ENCODE measurements at places on chromosomes 12 and 14. TPM values are rescaled to one million over a fixed set of nuclear protein-coding genes. Genes with fewer than 3 reads are reported as not detected.

Gene DCN
- 4,723 TPM for polyA plus RNA-seq

Gene UNC79
- polyA plus RNA-seq = 0.04 TPM

Gene SYNE3
- polyA plus RNA-seq = 4.4 TPM

DNA sequence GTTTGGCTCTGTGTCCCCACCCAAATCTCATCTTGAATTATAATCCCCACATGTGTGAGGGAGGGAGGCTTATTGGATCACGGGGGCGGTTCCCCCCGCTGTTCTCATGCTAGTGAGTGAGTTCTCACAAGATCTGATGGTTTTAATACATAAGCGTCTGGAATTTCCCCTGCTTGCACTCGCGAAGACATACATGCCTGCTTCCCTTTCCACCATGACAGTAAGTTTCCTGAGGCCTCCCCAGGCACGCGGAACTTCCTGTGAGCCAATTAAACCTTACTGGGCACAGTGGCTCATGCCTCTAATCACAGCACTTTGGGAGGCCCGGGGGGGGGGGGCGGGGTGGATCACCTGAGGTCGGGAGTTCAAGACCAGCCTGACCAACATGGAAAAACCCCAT is 60.8 kb downstream of the R3HDM2 start:
- DNase-seq = no peak

GRCh38 chr12:75350413-75350812 is 15.9 kb downstream of the GLIPR1L1 start:
- no peak for DNase-seq

Gene SPSB2
- 3.7 TPM for polyA plus RNA-seq

Gene CLEC4C
- not detected for polyA plus RNA-seq

- DNase-seq = no peak
These were observed 502.6 kb downstream of the FUT8 start for GRCh38 chr14:65915125-65915524.

GRCh38 chr14:93655078-93655750 is 133.1 kb downstream of the PRIMA1 start:
- DNase-seq = no peak

Gene MFAP5
- 0.60 TPM for polyA plus RNA-seq

Gene CIDEB
- polyA plus RNA-seq = 0.31 TPM

- no peak for DNase-seq
These were observed at the start of gene AGAP2 for GRCh38 chr12:57738661-57739237. TSS of gene AGAP2 (minus strand) at chr12:57738742. CDS start at chr12:57738246, 496 bp downstream.

DNA sequence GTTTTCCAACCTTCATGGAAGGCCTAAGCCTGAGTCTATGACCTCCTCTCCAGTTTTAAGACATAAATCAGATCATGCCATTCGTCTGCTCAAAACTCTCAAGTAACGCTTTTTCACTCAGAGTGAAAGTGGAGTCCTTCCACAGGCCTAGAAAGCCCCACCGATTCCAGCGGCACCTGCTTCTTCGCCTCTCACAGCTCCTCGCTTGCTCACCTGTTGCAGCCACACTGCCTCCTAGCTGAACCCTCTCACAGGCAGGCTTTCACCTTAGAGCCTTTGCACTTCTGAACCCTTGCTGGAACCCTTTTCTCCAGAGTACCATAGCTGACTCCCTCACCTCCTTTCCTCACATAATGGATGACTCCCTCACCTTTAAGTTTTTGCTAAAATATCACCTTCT is 301.1 kb downstream of the ZFP36L1 start:
- no peak for DNase-seq

GRCh38 chr12:48680861-48681260 is 1.2 kb downstream of the KANSL2 start:
- DNase-seq = no peak

All from AG04450 (cell line).